ENCODE measurements at places on chromosomes 13 and 19.

DNA sequence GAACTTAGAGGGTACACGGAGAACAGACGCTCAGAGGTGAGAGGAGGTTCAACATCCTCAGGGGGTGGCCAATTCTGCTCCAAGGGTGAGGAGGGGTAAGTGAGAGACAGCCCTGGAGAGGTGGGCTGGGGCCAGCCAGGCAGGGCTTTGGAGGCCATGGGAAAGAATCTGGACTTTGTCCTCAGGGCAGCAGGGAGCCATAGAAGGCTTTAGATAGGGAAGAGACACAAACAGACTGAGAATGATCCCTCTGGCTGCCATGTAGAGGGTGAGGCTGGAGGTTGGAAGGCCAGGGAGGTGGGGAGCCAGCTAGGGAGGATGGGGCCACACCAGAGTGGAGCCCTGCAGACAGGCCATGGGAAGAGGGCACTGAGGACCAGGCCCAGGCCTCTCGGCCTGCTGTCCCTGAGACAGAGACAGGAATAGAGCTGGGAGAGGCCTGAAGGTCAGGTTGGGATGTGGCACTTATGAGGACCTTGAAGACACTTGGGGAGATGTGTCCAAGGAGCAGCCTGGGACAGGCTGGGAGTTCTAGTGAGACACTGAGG lies 29.2 kb upstream of the CCNP start:
- DNase-seq = no peak

DNA sequence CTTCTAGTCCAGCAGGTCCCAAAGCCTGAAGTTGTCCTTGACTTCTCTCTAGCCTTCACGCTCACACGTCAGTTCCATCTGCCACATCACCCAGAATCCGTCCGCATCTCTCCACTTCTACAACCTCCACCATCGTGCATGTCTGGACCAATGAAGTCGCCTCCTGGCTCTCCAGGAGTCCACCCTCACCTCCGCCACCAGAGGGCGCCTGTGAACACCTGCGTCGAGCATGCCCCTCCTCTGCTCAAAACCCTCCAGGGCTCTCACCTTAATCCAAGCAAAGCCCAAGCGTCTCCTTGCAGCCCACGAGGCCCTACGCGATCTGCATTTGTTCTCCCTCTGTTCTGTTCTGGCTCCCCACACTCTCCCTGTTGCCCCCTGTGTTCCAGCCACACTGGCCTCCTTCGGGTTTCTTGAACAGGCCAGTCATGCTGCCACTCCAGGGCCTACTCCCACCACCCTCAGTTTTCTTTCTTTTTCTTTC lies 3.7 kb downstream of the USHBP1 start:
- DNase-seq = peak; percentile 89

GRCh38 chr19:35310331-35310730 lies 18.4 kb downstream of the MAG start:
- no peak for DNase-seq

DNA sequence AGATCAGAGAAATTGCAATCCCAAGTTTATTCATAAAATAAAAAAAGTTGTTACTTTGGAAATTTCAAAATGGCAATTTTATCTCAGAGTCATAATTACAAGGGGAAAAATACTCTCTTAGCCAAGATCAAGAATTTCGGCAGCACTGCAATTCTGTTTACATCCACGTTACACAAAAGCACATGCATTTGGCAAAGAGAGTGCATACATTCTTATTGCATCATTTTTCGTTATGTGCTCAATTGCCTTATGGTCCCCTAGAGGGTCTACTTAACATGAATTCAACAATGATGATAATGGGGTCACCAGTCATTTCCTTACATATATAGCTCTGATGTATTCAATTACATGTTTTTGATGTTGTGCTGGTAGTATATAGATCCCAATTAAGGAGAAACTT lies 498.0 kb downstream of the DIAPH3 start:
- DNase-seq = no peak

- DNase-seq = no peak
These were observed at the start of gene LINGO3 for GRCh38 chr19:2308114-2308556. LINGO3 (minus strand) TSS chr19:2308154; CDS start chr19:2291776, 16,378 bp downstream.

GRCh38 chr13:110118106-110118505 lies 188.9 kb downstream of the COL4A1 start:
- DNase-seq = no peak

DNA sequence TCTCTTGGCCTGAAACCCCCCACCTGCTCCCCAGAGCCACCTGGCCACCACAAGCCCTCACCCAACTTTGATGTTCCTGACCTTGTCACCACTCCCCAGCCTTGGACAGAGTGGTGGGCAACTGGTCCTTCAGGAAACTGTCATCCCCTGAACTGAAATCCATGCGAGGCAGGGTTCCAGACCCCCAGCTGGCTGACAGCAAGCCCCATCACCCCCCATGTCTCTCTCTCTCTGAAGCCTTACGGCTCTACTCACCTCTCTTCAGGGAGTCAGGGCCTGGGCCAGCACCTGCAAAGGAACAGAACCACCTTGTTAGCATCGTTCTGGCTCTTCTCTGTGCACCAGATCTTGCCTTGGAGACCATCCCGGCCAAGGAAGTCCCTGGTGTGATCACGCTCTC lies 2.6 kb downstream of the LRFN1 start:
- no peak for DNase-seq

DNA sequence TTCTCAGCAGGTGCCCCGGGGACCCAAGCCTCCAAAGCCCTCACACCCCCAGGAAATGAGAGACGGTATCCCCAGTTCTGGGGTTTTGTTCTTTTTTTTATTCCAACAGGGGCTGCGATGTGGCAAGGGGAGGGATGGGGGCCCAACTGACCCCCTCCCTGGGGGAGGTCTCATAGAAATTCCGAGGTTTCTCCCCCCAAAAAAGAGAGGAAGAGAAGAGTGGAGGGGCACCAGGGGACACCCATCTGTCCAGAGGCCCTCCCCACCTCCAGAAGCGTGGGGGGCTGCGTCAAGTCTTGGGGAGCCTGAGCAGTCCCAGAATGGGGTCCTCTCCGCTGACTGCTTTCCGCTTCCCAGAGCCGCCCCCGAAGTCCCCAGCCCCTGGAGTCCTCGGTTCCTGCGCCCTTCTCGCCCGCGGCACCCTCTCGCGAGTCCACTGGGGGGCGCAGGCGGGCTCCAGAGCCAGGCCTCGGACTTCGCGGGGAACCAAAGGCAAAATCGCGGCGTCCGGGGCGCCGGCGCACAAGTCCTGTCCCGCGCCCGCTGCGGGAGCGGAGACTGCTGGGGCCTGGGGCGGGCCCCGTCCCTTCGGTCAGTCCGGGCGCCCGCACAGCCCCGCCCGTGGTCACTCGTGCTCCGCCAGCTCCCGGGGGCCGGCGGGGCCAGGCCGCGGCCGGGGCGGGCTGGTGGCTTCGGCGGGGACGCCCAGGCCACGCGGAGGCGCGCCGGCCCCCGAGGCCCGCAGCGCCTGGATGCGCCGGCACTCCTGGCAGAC lies 4.4 kb upstream of the ATP1A3 start:
- peak; percentile 86 for DNase-seq

- no peak for DNase-seq
These were observed 1.8 kb upstream of the DMPK start for GRCh38 chr19:45784096-45784495.

DNA sequence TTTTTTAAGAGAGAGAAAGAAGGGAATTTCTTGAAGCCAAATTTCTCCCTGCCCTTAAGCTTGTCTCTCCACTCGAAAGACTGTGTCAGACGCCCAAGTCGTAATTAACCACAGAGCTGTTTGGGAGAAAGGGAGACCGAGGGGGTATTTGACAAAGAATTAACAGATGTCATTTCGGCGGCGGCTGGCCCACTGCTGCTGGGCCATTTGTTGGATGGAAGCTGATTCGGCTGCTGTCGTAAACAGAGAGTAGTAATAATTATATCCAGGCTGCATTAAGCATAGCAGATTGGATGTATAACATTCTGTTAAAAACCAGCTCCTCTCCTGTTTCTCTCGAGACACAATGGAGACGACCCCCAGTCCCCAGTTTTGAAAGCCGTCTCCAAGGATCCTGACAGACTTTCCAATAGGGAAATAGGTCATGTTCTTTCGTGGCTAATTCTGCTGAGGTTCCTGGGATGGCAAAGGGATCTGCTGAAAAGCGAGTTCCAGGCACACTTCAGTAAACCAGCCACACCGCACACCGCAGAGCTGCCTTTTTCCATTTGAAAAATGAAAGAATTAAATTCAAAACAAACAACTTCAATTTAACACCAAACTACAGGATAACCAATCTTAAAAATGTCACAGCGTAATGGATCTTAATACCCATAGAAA lies 71.5 kb downstream of the KCTD15 start:
- DNase-seq = no peak

Measured in A549 (cell line).